Caco-2 (cell line): ENCODE measurements at places on chromosomes 11 and 22.

DNA sequence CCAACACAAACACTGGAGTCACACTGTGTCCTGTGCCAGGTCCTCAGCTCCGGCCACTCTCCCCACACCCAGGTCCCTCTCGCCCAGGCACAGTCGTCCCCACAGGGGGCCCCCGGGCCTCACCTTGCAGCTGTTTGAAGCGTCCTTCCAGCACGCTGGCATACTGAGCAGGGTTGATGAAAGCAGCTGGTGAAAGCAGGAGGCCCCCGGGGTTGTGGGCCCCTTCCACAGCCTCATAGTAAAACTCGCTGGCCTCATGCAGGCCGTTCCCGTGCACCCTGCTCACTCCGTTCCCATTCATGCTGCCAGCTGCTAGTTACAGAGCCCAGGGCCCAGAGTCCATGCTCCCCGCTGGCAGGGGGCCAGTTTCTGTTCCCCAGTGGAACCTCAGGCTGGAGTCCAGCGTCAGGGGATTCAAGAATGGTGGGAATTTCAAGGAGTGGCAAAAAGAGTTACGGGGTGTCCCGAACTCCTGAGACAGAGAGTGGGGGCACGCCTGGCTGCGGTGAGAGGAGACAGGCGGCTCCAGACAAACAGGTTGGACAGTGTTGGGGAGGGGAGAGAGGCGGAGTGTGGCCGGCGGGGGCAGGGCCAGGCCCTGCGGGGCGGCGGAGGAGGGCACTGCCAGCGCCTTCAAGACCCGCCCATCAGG lies 10.6 kb downstream of the SPTBN2 start:
- no peak for DNase-seq
- no peaks in the 10 kb centered on the region for H3K27me3 ChIP-seq
- H3K4me1 ChIP-seq: 0 out of 2 replicates have a peak, but pooled peaks cover 12% of the 10 kb centered on the region
- no peak overlapping the region for H3K4me3 ChIP-seq

GRCh38 chr11:85806876-85807275 lies 4.1 kb downstream of the SYTL2 start:
- DNase-seq: no peak
- no peaks in the 10 kb centered on the region; the same call in 1 of the 2 replicates for H3K36me3 ChIP-seq
- H3K4me3 ChIP-seq: no peak overlapping the region
- H3K4me1 ChIP-seq: peaks cover 29% of the 10 kb centered on the region
- no peak overlapping the region for H3K27ac ChIP-seq

- peak overlapping the region; percentile 53 for H3K27ac ChIP-seq
- no peak for DNase-seq
- no peaks in the 10 kb centered on the region for H3K36me3 ChIP-seq
- no peaks in the 10 kb centered on the region for H3K27me3 ChIP-seq
These were observed 34.6 kb downstream of the A4GALT start for GRCh38 chr22:42685941-42686653.

DNA sequence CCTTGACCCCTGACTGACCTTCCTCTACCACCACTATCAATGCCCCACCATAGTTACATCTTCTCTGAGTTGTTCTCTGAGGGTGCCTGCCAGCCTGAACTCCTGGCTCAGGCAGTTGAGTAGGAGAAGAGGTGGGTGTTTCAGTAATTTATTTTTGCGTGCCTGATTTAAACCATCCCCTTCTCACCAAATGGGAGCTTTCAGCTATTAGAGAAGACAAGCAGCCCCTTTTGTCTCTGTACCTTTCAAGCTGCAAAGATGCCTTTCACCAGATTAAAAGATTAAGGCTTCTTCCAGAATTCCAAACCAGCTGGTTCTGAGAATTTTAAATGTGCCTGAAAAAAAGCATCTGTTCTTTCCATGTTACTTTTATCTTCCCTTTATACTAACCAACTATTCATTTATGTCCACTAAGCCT lies 223.8 kb downstream of the FAM76B start:
- no peaks in the 10 kb centered on the region; the same call in 1 of the 2 replicates for H3K27me3 ChIP-seq
- no peaks in the 10 kb centered on the region for H3K36me3 ChIP-seq
- H3K27ac ChIP-seq: no peak overlapping the region
- H3K4me1 ChIP-seq: no peaks in the 10 kb centered on the region
- H3K4me3 ChIP-seq: no peak overlapping the region

- H3K36me3 ChIP-seq: peaks cover 10% of the 10 kb centered on the region
- no peak for DNase-seq
- no peak overlapping the region for H3K27ac ChIP-seq
- H3K27me3 ChIP-seq: no peaks in the 10 kb centered on the region
- H3K4me3 ChIP-seq: no peak overlapping the region
- H3K4me1 ChIP-seq: peaks cover 32% of the 10 kb centered on the region
These were observed 36.1 kb downstream of the TPBGL start for GRCh38 chr11:75276686-75277085.

DNA sequence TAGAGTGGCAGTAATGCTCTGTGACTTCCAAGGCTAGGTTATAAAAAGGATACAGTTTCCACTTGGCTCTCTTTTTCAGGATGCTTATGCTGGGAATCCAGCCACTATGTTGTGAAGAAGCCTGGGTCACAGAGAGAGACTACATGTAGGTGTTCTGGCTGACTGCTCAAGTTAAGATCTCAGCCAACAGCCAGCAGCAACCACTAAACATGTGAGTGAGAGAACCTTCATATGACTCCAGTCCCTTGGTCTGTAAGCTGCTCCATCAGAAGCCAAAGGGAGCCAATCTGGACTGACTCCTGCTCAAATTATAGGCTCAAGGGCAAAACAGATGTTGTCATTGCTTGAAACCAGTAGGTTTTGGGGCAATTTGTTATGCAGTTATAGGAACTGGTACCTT lies 162.7 kb downstream of the MAML2 start:
- H3K4me1 ChIP-seq: no peaks in the 10 kb centered on the region
- H3K36me3 ChIP-seq: no peaks in the 10 kb centered on the region
- H3K27ac ChIP-seq: no peak overlapping the region
- no peak overlapping the region for H3K4me3 ChIP-seq
- no peak for DNase-seq

GRCh38 chr11:12169822-12170221 lies 59.4 kb downstream of the MICAL2 start:
- peaks cover 66% of the 10 kb centered on the region for H3K4me1 ChIP-seq
- H3K36me3 ChIP-seq: peaks cover 5% of the 10 kb centered on the region
- peak overlapping the region; percentile 32 for H3K27ac ChIP-seq
- H3K27me3 ChIP-seq: no peaks in the 10 kb centered on the region
- no peak for DNase-seq
